Ureter (tissue), 1 donor: ENCODE measurements at places on chromosomes 12 and 14. TPM values are rescaled to one million over a fixed set of nuclear protein-coding genes. Genes with fewer than 3 reads are reported as not detected.

DNA sequence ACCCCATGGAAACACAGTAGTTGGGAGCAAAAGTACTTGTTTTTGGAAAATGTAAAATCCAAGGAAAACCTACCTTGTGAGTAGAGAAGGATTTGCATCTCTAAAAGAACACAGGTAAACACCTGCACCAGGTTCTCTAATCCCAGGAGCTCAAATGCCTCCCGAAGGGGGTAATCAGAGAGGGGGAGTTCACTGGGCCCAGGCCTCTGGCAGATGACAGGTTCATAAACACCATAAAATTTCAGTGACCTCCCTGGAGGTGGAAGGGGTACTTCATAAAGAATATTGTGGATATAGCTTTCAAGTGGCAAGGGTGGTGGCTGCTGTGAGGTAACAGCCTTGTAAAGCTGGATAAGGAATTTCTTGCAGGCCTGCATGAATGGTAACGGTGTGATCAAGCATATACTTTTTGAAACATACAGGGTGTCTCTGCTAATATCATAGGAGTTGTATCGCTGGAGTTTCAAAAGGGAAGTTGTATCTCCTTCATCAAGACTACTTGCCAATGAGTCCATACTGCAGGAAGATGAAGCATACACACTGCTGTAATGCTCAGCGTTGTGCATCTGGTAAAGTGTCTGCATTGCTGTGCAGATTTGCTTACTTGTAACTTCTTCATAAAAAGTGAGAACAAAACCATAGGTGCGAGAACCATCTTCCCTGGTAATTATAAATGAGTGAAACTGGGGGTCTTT, 111.3 kb downstream of the DENND5B start:
- no peak for DNase-seq

DNA sequence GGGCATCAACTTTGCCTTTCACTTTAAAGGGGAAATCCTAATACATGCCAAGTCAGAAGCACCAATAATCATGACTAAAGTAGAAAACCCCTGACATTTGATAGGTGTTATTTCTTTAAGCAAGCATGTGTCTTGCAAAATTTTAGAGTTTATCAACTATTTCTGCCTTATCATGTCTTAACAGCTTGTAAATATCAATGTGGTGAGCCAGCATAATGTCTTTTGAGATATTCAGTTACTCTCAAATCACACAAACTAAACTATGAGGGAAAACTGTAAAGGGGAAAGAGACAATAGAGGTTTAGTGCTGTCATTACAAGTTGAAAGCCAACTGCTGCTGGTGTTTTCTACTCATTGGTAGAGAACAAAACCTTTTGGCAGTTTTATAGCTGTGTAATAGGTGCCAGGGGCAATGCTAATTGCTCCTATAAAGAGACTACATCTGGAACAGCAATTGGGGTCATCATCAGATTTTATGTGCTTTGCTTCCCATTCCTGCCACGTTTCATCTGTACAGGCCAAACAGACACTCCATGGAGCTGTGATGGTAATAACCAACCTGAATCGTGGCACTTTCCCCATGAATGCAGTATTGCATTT, 1027.4 kb downstream of the FSCB start:
- DNase-seq, result no peak

TMEM132C gene
- total RNA-seq, result 12.6 TPM

GRCh38 chr12:109722721-109723094, 9.1 kb downstream of the FAM222A start:
- DNase-seq, result no peak

GRCh38 chr12:1877169-1877878, 41.1 kb downstream of the CACNA2D4 start:
- DNase-seq, result no peak

DNA sequence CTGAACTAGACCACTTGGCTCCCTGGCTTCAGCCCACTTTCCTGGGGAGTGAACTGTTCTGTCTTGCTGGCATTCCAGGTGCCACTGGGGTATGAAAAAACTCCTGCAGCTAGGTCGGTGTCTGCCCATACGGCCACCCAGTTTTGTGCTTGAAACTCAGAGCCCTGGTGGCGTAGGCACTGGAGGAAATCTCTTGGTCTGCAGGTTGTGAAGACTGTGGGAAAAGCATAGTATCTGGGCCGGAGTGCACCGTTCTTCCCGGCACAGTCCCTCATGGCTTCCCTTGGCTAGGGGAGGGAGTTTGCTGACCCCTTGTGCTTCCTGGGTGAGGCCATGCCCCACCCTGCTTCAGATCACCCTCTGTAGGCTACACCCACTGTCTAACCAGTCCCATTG, 33.8 kb downstream of the TRAFD1 start:
- DNase-seq, result no peak

GYS2 gene
- 0.16 TPM for total RNA-seq

CLEC6A gene
- not detected for total RNA-seq

- no peak for DNase-seq
These were observed 349.7 kb downstream of the NRXN3 start for GRCh38 chr14:78519863-78520262.

SOAT2 gene
- total RNA-seq, result 0.18 TPM
